ENCODE measurements at places on chromosomes 4 and X.

DNA sequence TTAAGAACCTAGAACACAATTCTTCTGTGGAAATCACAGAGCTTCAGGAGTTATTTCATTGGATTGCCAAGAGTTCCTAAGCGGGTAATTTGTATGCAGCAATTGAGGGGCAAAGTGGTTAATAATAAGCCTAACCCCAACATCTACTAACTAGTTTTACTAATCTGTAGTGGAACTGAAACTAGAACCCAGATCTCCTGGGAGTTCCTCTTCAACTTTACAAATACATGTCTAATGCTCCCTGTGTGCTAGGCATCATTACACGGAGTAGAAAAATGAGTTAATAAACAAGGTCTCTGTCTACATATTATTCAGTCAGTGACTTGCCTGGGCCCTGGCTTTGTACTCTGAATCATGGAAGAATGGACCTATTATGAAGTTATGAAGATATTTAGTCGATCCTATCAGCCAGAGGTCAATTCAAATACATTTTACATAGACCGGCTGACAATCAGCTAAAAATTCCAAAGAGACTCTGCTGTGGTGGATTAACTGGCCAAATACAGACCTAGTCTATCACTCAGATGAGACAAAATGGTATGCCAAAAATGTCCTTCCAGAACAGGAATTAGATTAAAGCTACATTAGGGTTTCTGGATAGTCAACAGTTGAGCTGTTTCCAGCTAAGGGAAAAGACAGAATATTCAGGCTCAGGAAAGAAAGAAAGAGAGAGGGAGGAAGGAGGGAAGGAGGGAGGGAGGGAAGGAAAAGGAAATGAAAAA, 326.0 kb downstream of the FBXW7 start:
- DNase-seq, result no peak

- peak; percentile 70 for DNase-seq
These were observed 95.4 kb upstream of the NUDT6 start for GRCh38 chr4:123017636-123018395.

DNA sequence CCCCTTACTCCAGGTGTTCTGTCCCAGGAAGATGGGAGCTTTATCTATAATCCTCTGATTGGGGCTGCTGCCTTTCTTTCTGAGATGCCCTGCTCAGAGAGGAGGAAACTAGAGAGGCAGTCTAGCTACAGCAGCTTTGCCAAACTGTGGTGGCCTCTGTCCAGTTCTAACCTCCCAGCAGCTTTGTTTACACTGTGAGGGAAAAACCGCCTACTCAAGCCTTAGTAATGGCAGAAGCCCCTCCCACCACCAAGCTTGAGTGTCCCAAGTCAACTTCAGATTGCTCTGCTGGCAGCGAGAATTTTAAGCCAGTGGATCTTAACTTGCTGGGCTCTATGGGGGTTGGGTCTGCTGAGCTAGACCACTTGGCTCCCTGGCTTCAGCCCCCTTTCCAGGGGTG, 394.9 kb upstream of the PABPC5 start:
- no peak for DNase-seq

DNA sequence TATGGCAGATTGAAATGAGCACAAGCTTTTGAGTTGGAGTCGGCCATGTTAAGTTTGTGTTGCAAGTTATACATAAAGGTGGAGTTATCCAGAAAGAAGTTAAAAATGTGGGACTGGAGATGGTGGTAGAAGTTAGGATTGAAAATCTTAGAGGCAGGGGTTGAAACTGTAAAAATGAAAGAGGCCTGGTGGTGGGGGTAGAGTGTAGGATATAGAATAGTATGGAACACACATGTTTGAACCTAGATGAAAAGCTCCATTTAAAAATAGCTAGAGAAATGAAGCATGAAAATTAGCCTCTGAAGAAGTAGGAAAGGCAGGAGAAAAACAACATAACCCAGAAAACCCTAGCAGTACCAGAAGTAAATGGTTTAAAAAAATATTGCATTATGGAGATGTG, 131.8 kb upstream of the ENPEP start:
- peak; percentile 28 for DNase-seq

DNA sequence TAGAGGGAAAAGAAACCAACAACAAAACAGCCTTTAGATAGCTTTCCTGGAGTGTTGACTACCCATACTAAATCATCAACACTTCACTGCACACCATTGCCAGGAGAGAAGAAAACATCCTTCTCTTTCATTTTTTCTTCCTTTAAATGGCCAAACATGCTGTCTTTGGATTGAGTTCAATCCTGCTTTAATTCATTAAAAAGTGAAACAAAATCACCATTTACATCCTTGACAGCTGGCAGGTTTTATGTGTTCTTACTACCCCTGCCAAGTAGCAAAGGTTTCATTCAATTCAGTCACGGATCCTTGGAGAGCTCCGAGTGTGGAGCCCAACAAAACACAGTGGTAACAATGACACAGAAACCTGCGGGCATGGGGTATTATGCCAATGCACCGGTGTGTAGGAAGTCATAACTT, 568.3 kb downstream of the ANKRD50 start:
- DNase-seq, result no peak

DNA sequence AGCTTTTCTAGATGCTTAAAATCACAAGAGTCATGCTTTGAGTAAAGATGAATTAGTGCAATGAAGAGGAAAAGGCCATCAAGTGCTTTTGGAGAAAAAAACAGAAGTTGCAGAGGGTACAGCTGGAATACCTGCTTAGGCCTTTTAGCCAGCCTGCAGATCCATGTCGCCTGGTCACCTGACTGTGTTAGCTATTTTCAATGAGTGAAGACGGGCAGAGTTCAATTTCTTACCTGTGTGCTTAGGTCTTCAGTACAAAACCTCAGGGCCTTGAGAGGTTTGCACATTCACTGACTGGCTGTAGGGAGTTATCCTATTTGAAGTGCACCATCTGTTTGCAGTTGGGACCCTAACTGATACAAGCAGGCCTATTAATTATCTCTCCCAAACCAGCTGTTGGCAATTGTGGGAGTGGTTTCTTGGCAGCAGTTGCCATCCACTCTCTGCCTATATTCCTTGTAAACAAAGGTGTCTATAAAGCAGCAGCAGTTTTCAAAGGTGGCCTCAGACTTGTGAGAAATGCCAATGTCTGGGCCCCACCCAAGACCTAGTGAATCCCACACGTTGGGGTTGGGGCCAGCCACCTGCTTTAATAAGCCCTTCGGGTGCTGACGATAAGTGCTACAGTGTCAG, 16.3 kb upstream of the FAT1 start:
- DNase-seq, result no peak

- no peak for DNase-seq
These were observed 55.8 kb upstream of the SORBS2 start for GRCh38 chr4:185867770-185868169.

GRCh38 chr4:107950746-107951540, 19.6 kb downstream of the CYP2U1 start:
- peak; percentile 22 for DNase-seq

DNA sequence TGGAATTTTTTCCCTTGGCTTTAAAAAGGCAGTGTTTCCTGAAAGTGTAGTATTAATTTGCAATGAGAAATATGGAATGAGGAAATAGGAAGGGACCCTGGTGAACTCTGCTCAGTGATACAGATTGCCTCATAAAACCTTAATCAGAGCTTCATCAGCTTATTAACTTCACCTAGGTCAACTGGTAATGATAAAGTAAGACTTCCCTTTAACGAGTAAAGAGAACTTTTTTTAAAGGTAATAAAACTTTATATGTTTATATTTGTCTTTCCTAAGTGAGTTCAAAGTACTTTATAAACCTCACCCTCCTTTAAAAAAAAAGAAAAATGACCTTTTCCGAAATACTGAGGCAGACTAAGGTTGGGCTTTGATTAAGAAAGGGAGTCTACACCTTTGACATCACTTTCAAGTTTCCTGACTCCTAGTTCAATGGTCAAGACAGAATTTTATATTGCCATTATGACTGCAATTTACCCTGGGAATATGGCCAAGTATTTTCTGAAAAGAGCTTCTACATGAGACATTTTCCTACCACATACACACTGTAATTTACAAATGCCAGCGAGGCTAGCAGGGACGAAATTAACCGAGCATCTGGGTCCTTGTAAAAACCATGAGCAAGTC, 706.3 kb upstream of the TENM3 start:
- no peak for DNase-seq

DNA sequence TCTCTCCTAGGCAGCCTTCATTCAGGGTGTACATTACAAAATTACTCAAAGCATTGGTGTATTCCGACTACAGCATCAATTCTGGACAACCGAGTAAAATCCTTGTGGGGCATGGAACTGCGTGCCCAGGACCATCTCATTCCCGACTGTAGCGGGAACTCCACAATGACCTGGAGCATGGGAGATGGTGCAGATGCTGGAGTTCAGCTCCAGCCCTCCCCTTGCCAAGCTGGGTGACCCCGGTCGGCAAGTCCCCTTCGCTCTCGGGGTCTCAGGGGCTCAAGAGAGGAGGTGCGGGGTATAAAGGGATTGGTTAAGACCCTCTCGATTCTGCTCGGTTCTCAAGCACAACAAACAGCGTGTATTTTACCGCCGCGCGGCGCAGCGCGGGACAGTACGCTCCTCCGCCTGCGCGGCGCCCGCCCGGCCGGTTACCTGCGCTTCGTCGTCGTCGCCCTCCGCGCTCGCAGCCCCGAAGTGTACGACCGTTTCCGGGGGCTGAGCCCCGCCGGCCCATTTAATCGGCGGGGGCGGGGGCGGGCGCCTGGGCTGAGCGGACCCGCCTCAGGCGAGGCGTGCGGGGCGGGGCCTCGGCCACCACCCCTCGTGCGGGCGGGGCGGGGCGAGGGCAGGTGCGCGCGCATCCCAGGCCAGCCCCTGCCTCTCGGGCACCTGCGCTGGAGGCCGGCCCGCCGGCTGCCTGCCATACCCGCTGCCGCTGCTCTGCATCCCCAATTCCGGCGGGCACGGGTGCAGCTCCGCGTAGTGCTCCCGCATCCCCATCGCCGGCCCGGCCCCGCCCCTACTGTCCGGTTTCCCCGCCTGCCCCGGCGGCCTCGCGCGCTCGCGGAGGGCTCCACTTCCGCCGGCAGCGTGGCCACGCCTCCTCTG, at the start of gene G6PD:
Gene G6PD (minus strand): TSS at position 493 of the 891 bp plus-strand sequence. CDS start 691 bp downstream, outside the sequence.
- DNase-seq, result peak; percentile 70

DNA sequence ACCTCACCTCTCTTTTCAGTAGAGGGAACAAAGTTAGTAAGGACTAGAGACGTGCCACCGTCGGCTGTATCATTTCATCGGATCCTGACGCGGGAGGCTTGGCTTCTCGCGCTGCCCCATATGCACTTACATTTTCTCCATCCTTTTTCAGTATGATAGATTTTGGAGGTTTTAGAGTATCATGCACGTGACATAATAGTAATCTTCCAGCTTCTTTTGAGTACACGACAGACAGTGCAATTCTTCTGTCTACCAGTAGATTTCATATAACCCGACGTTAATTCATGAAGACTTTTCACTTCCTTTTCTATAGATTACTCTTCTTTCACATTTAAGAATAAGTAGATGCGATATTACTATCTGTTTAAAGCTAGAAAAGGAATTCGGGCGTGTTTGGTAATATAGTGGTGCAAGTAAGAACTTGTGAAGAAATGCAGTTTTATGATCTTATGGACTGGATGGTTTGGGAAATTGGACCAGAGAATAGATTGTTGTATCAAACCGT, 1.0 kb downstream of the CDS1 start:
- no peak for DNase-seq

DNA sequence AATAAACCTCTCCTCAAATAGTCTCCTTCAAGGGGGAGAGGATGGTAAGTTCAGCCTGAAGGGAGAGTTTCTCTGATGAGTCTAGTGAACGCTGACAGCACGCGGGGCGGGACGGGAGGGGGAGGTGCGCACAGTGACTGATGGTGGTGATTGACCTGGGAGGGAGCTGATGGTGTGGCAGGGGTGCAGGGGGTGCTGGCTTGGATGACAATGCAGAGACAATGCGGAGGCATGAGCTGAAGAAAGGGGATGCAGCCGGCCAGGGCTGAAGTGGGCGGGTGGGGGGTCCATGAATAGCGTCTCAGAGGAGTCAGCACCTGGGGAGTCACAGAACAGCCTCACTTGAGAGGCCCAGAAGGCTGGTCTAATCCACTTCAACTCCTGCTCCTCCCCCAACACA, 142.5 kb upstream of the PJA1 start:
- no peak for DNase-seq

DNA sequence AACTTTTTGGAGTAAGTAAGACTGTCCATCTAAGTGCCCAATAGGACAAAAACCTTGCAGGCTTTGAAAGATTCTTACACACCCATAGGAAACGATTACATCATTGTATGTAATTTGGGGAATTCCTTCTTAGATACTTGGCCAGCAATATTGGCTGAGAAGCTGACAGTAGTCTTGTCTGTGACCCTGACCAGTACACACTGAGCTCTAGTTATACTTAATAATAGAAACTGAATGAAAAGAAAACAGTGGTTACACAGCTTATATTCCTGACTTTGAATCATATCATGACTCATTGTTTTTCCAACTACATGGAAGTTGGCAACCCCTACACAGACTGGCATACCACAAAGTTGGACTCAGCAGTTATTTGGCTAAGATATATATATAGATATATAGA, 7.1 kb upstream of the TLR2 start:
- DNase-seq, result peak; percentile 73

DNA sequence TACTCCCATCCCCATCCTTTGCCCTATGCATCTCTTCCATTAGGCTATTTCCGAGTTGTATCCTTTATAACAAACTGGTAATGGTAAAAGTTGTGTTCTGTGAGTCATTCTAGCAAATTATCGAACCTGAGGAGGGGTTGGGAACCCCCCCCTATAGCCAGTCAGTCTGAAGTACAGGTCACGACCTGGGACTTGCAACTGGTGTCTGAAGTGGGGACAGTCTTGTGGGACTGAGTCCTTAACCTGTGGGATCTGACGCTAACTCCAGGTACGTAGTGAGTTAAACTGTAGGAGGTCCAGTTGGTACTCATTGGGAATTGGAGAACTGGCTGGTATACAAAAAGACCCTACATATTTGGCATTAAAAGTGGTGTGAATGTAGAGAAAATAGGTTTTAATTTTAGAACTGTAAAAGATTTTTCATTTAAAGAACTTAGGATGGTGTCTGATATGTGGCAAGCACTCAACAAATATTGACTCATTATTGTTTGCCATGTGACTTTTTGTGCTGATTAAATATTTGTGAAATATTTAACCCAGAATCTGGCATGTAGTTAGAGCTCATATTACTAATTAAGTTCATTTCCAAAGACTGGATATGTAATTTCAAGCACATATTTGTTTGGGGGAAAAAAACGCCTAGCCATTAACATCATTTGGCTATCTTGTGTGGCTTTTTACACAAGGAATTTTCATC, 50.7 kb downstream of the CHST7 start:
- no peak for DNase-seq

DNA sequence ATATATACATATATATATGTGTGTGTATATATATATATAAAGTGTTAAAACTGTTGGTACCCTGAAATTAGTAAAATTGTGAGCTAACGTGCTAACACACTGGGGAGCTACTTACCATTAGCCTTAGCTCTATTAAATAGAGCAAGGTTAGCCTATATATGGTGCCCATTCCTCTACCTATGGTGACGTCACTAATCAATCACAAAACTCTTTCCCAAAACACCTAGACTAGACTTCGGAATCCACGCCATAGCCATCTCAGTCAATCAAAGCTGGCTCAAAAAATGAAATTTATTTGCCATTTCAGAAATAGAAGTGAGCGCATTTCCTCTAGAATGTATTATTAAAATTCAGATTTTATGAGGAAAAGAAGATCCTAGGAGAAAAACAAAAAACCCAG, 229.0 kb upstream of the TENM3 start:
- DNase-seq, result no peak
